ENCODE measurements at places on chromosomes 7 and 10. TPM values are rescaled to one million over a fixed set of nuclear protein-coding genes. Genes with fewer than 3 reads are reported as not detected.

GRCh38 chr10:76560338-76560737 is 1077.3 kb downstream of the KCNMA1 start:
- DNase-seq: no peak

Gene NKX1-2
- total RNA-seq: 1.3 TPM

Gene SPDYE17
- not detected for total RNA-seq

Gene NDUFB8
- total RNA-seq: 273 TPM

Gene CYP2C19
- total RNA-seq: not detected

GRCh38 chr7:115672024-115672423 is 358.5 kb downstream of the TFEC start:
- no peak for DNase-seq

DNA sequence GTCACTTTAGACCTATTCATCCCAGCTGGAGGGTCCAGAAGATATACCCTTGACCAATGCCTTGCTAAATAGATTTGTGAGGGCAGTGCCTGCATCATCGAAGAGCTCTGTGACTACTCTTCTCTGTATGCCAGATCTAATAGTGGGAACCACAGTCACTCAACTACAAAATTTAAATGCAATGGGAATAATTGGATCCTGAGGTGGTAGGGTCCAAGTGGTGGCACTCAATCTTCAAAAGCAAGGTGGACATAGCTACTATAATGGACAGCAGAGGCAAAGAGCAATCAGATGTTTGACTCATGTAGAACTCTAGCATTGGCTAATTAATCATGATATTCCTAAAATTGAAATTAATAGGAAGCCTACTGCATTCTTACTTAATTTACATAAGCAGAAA is 554.3 kb upstream of the GRM3 start:
- no peak for DNase-seq

Gene MRPS16
- total RNA-seq: 65.8 TPM

DNA sequence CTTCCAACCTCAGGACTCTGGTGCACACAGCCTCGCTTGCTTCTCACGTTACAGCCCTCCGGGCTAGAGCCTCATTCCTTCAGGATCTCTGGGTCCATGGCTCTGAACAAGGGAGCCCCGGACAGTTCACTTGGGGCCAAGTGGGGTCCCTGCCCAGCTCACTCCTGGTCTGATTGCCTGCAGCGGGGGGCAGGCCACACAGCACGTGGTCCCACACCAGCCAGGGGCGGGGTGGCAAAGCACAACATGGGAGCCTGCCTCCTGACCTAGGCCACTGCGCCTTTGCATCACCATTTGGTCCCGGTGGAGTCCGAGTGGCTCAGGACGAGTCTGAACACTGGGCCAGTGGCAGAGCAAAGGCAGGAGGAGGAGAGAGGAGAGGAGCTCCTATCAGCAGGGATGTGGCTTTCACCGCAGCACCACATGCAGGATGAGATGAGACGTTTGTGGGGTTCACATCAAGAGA is 13.4 kb upstream of the CRYGN start:
- no peak for DNase-seq

Gene FBXL13
- 8.9 TPM for total RNA-seq

Gene ZMIZ1
- 43.1 TPM for total RNA-seq

GRCh38 chr10:49564461-49565009 is 25.6 kb upstream of the ERCC6 start:
- no peak for DNase-seq

Gene LIPN
- 0.30 TPM for total RNA-seq

Gene GDF10
- total RNA-seq: 6.6 TPM

Gene TUBGCP2
- total RNA-seq: 45.9 TPM

DNA sequence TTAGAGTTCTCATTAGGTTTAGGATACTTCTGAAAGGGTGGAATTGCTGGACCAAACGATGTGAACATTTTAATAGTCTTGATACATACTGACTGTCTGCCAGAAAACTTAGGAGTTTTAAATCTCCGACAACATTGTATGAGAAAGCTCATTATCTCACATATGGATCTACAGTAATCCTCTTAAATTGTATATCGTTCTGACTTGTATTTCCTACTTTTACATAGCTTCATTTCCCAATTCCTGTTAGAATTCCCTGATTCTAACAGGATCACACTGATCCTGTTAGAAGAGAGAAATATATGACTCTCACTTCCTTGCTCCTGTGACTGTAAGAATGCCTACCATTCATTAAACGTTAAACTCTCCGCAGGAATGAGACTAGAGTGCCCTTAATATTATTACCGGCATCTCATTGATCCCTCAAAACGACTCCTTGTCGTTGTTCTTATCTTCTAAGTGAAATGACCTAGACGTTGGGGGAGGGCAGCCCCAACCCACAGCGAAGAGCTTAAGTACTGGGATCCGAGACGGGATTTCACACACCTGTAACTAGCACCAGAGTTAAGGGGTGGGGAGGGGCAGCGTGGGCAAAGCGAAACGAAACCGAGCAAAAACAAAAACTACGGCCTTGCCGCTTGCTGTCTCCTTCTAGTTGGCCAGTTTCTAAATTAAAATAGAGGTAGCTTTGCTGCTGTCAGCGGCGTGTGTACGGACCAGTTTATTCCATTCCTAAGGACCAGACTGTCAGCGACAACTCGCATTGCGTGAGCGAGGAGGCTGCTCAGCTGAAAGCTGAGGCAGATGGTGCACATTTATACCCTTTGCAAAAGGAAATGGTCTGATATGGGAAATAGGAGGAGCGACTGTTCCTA is 678 bp upstream of the TMEM106B start:
- DNase-seq: no peak

Gene OIT3
- total RNA-seq: 0.99 TPM

DNA sequence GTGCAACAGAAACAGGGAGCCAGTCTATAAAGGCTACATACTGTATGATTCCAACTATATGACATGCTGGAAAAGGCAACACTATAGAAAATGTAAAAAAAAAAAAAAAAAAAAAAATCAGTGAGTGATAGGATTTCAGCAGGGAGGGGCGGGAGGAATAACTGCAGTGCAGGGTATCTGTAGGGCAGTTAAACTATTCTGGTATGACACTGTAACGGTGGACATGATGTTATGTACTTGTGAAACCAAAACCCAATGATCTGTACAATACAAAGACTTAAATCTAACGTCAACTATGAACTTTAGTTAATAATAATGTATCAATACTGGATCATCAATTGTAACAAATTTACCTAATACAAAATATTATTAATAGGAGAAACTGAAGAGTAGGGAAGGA is 14.3 kb downstream of the WASL start:
- DNase-seq: no peak

GRCh38 chr10:68224810-68225209 is 7.1 kb downstream of the ATOH7 start:
- DNase-seq: no peak

Gene SAMD9L
- 16.6 TPM for total RNA-seq

Gene WEE2
- 0.22 TPM for total RNA-seq

- no peak for DNase-seq
Observed at GRCh38 chr10:92268748-92269147, 22.1 kb downstream of the CPEB3 start.

- no peak for DNase-seq
Observed at GRCh38 chr10:18793951-18794350, 134.7 kb downstream of the ARL5B start.

DNA sequence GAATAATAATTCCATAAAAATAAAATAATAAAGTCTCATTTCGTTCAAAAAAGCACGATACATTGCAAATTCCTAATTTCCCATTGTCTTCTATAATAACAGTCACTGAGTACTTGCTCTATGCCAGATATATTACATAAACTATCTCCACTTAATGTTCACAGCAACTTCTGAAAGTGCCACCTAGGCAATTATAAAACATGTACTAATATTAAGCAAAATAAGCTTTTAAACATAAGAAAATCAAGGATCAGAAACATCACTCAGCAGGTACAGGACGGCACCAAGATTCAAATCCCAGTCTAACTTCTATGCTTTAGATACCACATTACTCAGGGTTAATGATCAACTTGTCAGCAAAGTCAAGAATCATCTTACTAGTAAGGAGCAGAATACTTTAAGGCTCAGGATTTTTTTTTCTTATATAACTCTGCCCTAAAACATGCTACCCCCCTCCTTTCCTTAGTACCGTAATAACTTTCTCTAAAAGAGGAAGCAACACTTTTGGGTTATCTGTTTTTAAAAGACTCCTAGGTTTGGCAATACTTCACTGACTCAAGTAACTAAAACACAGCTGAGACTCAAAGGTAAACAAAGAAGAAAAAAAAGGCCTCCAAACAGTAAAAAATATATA is 51.3 kb downstream of the USP6NL start:
- DNase-seq: no peak

DNA sequence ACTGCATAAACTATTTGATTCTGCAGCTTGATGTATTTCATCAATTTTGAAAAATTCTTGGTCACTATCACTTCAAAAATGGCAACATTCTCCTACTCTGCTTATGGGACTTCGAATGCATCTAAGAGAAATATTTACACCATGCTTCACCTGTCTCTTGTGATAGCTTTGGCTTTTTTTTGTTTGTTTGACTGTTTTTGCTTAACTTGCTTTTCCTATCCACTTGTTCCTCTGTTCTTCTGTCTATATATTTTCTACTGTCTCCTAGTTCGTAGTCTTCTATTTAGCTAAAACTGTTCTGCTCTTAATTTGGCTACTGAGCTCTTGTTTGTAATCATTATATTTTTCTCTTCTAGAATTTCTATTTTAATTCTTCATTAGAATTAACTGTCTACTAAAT is 94.4 kb downstream of the INHBA start:
- no peak for DNase-seq

Gene DLX6
- 0.17 TPM for total RNA-seq

DNA sequence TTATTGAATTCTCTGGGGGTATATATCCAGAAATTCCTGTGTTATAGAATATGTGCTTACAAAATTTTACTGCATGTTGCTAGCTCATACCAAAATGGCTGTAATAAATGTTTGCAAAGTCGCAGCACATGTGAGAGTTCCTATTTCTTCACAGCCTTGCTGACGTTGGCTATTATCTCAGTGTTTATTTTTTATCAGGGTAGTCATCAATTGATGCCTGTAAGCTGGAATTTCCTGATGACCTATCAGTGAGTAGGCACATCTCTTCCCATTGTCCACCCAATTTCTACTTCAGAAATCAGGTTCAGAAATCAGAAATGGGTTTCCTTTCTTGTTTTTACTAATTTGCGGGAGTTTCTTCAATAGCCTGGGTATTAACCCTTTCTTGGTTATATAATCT is 268.1 kb upstream of the FZD8 start:
- no peak for DNase-seq

Gene TLX1
- not detected for total RNA-seq

- no peak for DNase-seq
Observed at GRCh38 chr7:107234436-107234835, 65.6 kb downstream of the HBP1 start.

GRCh38 chr7:37348982-37349381 is 99.7 kb downstream of the ELMO1 start:
- no peak for DNase-seq

DNA sequence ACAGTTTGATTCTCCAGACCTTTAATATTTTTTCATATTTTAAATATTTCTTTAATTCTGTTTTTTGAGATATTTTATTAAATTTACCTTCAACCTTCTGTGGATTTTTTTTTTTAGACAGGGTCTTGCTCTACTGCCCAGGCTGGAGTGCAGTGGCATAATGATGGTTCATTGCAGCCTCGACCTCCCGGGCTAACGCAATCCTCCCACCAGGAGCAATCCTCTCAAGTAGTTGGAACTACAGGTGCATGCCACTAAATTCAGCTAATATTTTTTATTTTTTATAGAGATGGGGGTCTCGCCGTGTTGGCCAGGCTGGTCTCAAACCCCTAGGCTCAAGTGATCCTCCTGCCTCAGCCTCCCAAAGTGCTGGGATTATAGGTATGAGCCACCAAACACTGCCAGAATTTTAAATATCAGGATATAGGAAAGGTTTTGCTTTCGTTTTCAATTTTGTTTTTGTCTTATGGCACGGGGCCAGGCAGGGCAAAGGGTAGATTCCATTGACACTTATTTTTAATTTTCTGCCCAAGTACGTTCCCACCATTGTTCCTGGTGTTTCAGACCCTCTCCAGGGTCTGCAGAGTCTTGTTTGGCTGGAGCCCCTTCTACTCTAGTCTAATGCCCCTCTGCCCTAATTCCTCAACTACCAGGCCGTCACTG is 1.2 kb downstream of the TACC2 start:
- no peak for DNase-seq

DNA sequence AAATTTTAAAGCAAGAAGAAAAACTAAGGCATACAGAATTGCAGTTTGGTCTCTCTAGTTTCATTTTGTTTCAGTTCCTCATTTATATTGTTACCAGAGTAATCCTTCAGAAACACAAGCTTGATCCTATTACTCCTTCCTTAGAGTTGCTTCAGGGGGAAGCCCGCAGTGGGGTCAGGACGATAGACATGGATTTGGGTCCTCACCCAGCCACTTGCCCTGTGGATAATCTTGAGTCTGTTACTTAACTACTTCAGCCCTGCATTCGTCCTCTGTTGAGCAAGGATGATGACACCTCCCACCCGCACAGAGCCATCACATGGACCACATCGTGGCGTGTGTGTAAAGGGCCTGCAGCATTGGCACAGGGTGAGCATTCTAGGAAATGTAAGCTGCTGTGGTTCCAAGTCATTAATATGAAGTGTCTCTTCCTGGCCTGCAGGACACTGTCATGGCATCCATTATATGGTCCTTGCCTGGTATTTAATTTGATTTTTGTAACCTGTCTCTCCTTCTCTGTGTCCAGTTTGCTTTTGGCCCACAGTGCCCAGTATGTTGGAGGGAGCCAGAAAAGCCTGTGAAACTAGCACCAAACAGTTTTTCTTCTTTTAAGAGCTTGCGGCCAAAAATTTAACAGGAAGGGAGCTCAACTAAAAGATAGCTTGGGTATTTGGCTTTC is 111.2 kb downstream of the EEPD1 start:
- no peak for DNase-seq

DNA sequence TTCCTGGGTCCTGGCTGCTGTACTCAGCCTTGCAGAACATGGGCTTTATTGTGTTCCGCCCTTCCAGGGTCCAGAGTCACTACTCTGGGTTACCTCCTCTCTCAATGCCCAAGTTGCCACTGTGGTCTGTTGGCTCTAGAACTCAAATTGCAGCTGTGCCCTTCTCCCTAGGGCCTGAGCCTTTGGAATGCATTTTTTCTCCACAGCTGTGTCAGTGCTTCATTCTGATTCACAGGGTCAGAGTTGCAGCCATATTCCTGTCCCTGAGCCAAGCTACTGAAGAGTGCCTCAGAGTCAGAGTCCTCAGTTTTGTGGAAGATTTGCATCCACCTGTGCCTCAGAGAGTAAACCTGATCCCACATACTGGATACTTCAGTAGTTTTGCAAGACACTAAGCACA is 167.5 kb downstream of the ITGB1 start:
- no peak for DNase-seq

Gene EPHB6
- 20.3 TPM for total RNA-seq

- peak; percentile 63 for DNase-seq
Observed at GRCh38 chr10:76429368-76430060, 998.1 kb downstream of the LRMDA start.
